ENCODE measurements at places on chromosomes 2 and 18. TPM values are rescaled to one million over a fixed set of nuclear protein-coding genes. Genes with fewer than 3 reads are reported as not detected.

INO80B gene
- total RNA-seq, result 40.5 TPM

NT5C1B gene
- not detected for total RNA-seq

ICA1L gene
- 4.5 TPM for total RNA-seq

AGXT gene
- total RNA-seq, result 0.51 TPM

BOK gene
- 108 TPM for total RNA-seq

TFPI gene
- 9.6 TPM for total RNA-seq

CPLX4 gene
- total RNA-seq, result not detected

UBR3 gene
- 32.5 TPM for total RNA-seq

DNA sequence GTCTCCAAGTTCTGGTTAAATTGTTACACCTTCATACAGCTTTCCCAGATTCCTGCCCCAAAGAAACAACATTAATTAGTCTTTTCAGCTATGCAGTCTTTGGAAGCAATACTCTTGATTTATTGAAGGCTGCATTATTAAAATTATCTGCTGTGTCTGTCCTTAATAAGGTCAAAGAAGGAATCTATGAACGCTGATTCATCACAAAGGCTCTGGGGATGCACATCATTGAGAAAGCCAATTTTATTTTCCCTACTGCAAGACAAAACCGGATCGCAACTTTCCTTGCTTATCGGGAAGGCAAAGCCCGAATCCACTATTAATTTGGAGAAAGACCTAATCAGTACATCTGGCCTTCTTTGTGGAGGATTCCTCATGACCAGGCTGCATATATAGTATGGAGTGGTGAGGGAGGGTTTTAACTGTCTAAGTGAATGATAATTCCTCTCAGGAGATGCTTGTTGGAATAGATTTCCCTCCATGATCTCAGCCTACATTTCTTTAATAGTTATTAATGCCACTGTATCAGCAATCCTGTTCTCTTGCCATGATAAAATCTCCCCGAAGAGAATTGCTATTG, 224.6 kb downstream of the PIK3C3 start:
- DNase-seq, result no peak

DNA sequence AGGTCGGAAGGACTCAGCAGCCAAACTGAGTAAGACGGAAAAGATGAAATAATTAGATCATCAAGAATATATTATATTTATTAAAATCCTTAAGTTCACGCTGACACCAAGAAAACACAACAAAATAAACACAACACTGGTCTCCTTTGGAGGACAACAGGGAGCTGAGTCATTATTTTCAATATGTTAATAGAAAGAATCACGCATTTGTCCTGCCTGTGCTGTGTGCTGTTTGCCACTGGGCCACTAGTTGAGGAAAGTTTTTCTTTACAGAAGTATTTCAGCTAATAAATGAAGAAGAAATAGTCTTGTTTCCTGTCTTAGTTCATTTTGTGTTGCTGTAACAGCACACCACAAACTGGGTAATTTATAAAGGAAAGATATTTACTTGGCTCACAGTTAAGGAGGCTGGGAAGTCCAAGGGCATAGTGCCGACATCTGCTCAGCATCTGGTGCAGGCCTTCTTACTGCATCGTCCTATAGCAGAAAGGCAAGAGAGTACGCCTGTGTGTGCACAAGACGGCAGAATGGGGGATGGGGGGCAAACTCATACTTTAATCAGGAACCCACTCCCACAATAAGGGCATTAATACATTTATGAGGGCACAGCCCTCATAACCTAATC, 88.0 kb downstream of the TCF7L1 start:
- no peak for DNase-seq

GRCh38 chr2:215427585-215427984, 8.3 kb downstream of the FN1 start:
- DNase-seq, result no peak

DNA sequence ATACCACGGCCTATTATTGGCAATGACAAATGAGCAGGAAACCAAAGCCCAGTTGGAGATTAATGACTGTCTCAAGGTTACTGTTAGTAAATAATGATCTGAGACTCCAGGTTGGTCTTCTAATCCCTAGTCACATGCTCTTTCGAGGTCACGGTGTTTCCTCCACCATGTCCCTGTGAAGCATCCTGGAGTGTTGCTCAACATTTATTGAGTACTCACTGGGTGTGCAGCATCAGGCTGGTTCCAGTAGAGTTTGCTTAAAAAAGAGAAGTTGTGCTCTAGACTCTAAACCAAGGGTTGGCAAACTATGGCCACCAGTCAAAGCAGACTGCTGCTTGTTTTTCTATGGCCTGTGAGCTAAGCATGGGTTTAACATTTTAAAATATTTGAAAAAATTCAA, 263.8 kb upstream of the ATP5MC3 start:
- no peak for DNase-seq

DNA sequence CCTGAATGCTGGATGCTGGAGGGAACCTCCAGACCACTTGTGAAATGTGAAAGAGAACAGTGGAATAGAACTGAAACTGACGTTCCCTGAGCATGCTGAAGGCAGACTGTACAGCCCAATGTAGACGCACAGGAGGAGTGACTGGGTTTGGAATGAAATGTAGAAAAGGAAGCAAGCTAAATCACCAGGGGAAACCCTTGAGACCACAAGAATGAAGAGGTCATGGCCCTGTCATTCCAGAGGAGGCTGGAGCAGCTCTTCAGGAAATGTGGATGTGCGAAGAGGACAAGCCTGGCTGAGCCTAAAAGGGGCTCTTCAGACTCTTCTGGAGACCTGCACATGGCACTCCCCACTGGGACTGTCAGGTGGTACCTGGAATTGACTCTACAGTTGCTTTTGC, 118.5 kb upstream of the ALPP start:
- no peak for DNase-seq

GRCh38 chr2:18304849-18305248, 255.6 kb downstream of the RDH14 start:
- no peak for DNase-seq

- no peak for DNase-seq
Measured at GRCh38 chr2:152743002-152743401, 24.6 kb downstream of the ARL6IP6 start.

- DNase-seq, result no peak
Measured at GRCh38 chr2:199018826-199019225, 438.9 kb downstream of the SATB2 start.

- DNase-seq, result no peak
Measured at GRCh38 chr2:7009207-7009911, 92.1 kb downstream of the RNF144A start.

DNA sequence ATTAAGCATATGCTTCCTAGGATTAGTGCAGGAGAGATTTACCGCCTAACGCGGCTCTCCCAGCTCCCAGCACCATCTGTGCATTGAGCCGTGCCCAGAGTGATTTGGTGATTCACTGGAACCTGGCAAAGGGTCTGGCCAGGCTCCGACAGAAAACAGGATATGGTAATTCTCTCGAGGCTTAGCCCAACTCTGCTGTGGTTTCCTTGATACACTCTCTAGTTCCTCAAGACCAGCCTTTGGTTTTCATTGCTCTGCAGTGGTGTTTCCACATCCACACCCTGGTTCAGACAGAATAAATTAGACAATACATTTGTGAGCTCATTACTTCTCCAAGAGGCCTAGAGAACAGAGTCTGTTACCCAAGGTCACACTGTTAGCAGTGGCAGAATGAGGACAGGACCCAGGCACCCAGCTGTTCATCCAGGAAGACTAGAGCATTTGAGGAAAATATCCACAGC, 23.0 kb upstream of the SMAD2 start:
- DNase-seq, result no peak

- DNase-seq, result no peak
Measured at GRCh38 chr2:226179010-226179409, 620.6 kb downstream of the IRS1 start.

DNA sequence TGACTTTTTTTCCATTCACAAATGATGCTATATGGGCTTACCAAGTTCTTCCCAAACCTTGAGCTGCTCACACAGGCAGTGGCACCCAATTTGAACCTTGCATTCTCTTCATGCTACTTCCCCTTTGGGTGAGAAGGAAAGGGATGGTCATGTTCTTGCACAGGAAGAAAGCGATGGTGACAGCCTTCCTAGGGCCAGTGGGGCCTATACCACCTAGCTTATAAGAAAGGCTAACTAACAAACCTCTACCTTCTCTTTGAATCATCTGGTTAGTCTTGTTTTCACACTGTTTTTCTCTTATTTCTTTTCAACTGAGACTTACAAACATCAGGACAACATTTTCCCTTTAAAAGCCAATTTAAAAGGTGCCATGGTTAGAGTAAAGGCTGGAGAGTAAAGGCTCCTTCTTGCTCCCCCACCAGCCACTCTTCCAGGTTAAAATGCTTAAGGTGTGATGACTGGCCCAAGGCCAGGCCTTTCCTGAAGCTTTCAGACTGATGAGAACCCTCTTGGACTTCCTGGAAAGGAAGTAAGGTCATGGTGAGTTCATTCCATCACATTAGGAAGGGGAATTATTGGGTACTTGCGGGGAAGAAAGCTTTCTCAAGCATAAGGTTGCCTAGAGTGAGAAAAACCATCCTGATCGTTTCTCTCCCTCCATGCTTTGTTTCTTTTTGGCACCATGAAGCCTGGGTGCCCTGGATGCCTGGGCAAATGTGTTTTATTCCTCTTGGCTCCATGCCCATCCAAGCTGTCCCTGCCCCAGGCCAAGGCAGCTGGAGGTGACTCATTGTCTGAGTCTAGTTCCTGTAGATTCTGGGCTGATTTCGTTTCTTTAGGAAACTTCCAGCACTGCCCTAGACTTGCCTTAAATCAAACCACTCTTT, 41.4 kb upstream of the ITGB6 start:
- DNase-seq, result no peak

GRCh38 chr2:199743415-199744120, 107.4 kb downstream of the FTCDNL1 start:
- DNase-seq, result no peak

GRCh38 chr18:39846265-39846664, 2108.8 kb upstream of the PIK3C3 start:
- no peak for DNase-seq

DNA sequence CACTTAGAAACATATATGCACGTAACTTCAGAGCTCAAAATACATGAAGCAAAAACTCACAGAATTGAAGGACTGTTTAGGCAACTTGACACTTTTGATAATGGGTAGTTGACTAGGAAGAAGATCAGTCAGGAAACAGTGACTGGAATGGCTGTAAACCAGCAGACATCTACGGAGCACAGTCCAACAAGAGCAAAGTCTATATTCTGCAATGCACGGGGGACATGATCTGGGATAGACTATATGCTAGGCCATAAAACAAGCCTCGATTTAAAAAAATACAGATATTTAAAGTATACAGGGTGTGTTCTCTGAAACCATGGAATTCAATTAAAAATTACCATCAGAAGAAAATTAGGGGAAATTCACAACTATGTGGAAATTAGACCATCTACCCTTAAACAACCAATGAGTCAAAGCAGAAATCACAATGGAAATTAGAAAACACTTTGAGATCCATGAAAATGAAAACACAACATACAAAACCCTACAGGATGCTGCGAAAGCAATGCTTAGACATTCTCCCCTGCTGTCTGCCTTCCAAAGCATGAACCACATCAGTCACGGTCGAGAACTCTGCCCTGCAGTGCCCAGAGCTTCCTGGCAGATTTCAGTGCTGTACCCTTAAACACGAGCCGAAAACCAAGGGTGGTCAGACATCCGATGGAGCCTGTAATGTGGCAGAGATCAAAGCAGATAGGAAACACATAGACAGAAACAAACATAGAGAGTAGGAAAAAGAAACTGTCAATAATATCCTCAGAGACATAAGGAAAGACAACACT, 651.9 kb upstream of the HS6ST1 start:
- DNase-seq, result no peak

DNA sequence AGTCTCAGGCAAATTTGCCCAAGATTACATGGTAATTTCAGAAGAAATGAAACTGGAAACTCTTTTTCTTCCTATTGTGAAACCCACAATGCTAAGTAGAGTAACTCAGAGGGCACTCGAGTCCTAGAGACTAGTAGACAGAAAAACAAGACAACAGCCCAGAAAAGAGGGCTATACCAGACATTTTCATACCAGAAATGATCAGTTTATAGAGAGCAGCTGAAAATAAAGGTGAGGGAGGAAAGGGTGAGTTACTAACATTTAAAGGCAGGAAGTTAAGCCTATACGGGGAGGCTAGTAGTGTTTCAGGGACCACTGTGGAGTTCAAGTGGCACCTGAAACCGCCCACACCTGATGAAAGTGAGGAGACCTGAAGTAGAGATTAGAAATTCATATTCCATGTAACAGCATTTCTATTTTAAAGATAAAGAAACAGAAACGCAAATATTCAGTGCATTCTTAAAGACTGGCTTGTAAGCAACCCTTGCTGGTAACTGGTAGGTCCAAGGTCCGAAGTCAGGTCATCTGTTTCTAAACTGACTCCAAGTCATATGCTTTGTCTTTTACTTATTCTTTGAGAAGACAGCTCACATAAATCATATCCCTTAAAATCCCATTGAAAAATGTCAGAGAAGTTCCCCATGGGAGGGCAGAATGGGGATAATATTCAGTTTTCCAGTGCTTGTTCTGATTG, 145.1 kb upstream of the ITGB6 start:
- no peak for DNase-seq

GRCh38 chr2:119525614-119526013, 1.3 kb upstream of the SCTR start:
- no peak for DNase-seq

DNA sequence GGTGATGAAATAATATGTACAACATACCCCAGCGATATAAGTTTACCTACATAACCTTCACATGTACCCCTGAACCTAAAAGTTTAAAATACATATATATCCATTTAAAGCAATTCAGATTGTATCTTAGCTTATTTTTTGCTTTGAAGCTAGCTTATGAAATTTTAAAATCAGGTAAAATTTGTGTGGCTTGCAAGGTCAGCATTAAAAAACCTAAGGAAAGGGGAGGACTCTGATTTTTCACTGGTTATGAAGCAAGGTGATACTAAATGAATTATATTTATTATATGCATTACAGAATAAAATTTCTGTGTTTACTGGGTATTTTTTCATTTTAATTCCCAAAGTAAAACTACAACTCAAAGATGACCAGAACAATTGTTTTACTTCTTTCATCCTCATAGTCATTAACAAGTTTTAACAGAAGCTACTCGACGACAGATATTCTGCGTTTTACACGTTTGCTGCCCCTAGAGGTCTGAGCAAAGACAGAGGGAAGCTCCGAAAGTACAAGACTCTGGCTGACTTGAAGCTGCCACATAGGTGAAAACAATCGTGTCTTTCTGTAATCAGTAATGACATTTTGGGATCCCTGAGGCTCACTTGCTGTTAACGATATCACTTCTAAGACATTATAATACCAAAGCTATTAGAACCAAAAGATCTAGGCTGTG, 17.1 kb downstream of the PKP4 start:
- no peak for DNase-seq

DNA sequence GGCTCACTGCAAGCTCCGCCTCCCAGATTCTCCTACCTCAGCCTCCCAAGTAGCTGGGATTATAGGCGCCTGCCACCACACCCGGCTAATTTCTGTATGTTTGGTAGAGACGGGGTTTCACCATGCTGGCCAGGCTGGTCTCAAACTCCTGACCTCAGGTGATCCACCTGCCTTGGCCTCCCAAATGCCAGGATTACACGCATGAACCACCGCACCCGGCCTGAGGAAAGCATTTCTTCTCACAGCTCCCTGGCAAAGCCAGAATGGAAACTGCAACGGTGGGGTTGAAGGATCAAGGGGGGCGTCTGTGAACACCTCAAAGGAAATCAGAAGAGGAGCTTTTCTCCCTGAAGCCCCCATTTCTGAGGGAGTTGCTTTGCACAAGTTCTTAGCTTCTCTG, 11.2 kb upstream of the TEX51 start:
- DNase-seq, result no peak
